ENCODE measurements at places on chromosomes 7 and 10. TPM values are rescaled to one million over a fixed set of nuclear protein-coding genes. Genes with fewer than 3 reads are reported as not detected.

- H3K27ac ChIP-seq: no peak overlapping the region
- H3K4me1 ChIP-seq: no peaks in the 10 kb centered on the region
Measured at GRCh38 chr7:114976666-114977065, 54.8 kb downstream of the MDFIC start.

- no peaks in the 10 kb centered on the region for H3K4me1 ChIP-seq
- DNase-seq: peak; percentile 65
- H3K4me3 ChIP-seq: no peak overlapping the region
- H3K36me3 ChIP-seq: no peaks in the 10 kb centered on the region
- no peaks in the 10 kb centered on the region for H3K27me3 ChIP-seq
Measured at GRCh38 chr7:128879939-128880746, 17.5 kb downstream of the ATP6V1F start.

DNA sequence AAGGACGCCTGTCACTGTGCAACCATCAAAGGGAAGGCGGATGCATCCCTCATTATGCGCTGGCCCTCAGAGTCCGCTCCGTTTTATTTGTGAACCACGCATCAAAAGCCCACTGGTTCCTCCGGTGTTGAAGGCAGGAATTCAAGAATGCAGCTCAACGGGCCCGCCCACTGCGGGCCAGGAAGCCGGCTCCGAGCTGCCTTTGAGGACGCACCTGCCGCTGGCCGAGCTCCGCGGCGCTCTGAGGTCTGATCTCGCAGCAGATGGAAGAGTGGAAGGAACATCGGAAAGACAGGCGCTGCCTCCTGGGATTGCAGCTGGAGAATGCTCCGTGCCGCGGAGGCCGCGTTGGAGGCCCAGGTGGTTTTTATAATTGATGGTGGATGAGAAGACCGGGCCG, 56.9 kb upstream of the ADGRA1 start:
- no peak for DNase-seq
- H3K27me3 ChIP-seq: no peaks in the 10 kb centered on the region
- no peaks in the 10 kb centered on the region for H3K4me1 ChIP-seq
- H3K36me3 ChIP-seq: no peaks in the 10 kb centered on the region
- H3K4me3 ChIP-seq: no peak overlapping the region
- no peak overlapping the region for H3K27ac ChIP-seq

DNA sequence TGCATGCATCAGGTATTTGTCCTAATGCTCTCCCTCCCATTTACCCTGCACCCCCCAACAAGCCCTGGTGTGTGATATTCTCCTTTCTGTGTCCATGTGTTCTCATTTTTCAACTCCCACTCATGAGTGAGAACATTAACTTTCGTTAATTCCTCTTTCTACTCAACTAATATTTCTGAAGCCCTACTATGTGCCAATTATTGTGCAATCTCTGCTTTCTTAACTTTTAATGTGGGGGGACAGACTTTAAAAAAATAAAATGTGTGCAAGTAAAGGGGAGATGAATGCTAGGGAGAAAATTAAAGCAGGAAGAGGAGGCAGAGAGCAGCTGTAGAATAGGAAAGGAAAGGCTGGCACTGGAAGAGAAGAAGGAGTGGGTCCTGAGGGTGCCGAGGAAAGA, 954.0 kb upstream of the C7orf33 start:
- H3K4me3 ChIP-seq: no peak overlapping the region
- H3K36me3 ChIP-seq: no peaks in the 10 kb centered on the region
- no peak for DNase-seq
- no peaks in the 10 kb centered on the region for H3K4me1 ChIP-seq
- H3K27me3 ChIP-seq: no peaks in the 10 kb centered on the region

The LBX1 gene
- total RNA-seq: not detected

The SPOCK2 gene
- 7.3 TPM for total RNA-seq

The SH2B2 gene
- 15.6 TPM for total RNA-seq

The SPACDR gene
- 2.0 TPM for total RNA-seq

The SNX8 gene
- total RNA-seq: 26.5 TPM
